ENCODE measurements at places on chromosomes 6 and 20.
A peak's percentile ranks its signal among the peaks of the same experiment; 100 is the strongest.

DNA sequence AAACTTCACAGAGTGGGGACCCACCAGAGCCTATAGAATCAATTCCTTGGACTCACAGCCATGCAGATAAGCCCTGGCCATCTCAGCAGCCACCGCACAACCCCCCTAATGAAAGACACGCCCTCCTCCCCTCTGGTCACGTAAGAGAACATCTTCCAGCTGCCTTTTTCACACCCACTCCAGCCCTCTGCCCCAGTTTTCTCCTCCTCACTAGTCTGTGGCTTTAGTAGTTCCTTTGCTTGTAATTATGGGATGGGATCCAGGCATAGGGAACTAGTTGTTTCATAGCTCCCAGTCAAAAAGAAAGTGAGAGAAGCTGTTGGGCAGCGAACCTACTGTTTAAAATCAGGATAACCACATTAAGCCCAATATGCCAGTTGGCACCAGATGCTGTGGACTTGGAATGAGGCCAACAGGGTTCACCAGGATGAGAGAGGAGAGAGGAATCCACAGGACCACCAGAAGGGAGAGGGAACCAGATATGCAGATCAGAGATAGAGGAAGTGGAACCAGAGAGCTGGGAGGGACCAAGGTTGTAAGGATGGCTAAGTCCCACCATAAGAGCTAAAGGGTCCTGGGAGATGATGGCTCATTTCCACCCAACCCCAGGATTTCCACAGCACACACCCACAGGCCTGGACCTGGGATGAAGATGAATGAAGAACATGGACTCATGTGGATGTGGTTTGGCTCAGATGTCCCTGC lies 9.0 kb upstream of the BTN3A1 start:
- peak; percentile 11 for DNase-seq

DNA sequence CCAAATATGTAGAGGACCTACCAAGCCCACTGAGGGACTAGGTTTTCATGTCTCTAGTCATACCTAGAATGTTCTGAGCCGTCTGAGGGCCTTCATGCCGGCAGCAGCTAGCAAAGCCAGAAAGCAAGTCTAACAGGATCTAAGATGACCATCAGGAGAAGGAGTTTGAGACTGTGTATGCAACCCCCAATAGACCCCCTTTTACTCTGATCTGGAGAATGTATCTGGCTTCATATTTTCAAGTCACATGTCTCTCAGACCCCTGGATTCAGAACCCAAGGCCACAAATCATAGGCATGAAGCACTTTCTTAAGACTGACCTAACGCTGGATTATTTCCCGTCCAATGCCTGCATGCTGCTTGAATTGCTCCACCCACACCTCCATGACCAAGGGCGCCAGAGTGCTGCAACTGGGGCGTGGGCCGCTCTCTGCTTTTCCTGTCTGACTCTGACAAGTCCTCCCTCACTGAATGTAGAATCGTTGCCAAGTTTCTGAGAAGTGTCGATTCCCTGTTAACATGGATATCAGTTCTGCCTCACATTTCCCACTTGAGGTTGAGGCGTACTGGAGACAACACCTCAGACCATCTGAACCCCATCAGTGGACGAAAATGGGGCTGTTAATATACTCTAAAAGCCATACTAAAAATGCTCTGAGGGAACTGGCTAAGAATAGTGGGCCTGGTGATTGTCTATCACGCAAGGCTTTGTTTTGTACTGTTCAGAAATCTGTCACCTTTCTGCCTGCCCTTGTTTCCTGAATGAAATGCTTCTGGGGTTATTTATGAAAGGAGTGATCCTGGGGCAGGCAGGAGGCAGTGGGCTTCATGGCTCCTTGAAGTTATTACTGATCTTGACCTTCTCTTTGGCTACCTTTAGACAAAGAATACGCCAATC lies 23.9 kb upstream of the ASXL1 start:
- peak; percentile 84 for DNase-seq

DNA sequence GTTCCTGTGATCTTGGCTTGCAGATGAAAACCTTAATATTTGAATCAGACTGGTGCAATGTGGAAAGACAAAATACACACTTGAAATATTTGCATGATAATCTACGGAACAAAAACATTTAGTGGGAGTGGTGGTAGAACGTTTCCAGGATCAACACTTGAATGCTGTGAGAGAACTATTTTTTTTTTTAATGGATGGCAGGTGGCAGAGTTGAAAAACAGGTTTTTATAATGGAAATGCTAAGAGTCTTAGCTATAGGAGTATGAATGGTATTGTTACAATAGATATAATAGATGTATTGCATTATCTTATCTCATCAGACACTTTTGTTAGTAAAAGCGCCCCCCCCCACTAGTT lies 49.2 kb downstream of the CDKAL1 start:
- DNase-seq: no peak

- DNase-seq: no peak
These were observed 127.8 kb upstream of the FOXA2 start for GRCh38 chr20:22711971-22712755.

DNA sequence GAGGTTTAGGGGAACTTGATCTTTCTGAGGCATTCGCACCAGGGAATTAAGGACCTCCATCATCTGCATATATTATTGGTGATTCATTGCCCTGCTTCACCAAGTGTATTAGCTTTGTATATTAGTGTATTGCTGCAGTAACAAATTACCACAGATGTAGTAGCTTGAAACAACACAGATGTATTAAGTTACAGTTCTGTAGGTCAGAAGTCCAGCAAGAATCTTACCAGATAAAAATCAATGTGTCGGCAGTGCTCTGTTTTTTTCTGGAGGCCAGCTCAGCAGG lies 65.8 kb downstream of the HMGN3 start:
- no peak for DNase-seq

- DNase-seq: peak; percentile 92
These were observed 121.0 kb downstream of the BCAS1 start for GRCh38 chr20:53949319-53949839.

GRCh38 chr20:48722737-48723191 lies 105.0 kb downstream of the PREX1 start:
- peak; percentile 62 for DNase-seq

DNA sequence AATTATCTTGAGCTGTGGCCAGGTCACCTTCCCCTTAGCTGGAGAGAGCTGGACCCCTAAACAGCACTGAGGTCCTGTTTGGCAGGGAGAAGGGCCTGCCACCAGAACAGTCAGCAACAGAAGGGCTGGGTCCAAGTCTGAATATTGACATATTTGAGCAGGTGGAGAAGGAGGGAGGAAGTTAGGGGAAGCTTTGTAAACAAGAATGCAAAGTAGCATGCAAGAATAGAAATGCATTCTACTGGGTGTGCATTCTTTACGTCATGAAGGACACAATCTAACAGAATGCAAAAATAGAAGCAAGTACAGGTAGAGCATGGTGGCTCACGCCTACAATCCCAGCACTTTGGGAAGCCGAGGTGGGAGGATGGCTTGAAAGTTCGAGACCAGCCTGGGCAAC lies 100.5 kb downstream of the QRSL1 start:
- no peak for DNase-seq

DNA sequence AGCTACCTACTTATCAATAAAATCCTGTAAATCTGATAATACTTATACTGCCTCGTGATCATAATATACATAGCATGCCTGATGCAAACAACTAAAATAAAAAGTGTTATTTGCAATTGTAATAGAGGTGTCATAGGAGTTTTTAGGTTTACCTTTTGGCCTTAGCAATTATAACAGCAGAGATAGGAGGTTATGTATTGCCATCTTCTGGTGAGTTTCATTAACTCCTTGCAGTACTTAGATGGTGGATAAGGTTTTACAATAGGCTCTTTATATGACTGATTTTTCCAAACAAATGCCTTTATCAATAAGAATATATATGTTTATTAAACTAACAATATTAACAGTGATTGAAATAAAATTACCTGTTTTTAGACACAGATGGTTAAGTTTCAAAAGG lies 27.8 kb upstream of the MYCT1 start:
- DNase-seq: peak; percentile 68

- DNase-seq: no peak
These were observed 122.9 kb downstream of the RNF144B start for GRCh38 chr6:18509871-18510643.

GRCh38 chr20:36441416-36441815 lies 99.9 kb upstream of the MYL9 start:
- DNase-seq: no peak

DNA sequence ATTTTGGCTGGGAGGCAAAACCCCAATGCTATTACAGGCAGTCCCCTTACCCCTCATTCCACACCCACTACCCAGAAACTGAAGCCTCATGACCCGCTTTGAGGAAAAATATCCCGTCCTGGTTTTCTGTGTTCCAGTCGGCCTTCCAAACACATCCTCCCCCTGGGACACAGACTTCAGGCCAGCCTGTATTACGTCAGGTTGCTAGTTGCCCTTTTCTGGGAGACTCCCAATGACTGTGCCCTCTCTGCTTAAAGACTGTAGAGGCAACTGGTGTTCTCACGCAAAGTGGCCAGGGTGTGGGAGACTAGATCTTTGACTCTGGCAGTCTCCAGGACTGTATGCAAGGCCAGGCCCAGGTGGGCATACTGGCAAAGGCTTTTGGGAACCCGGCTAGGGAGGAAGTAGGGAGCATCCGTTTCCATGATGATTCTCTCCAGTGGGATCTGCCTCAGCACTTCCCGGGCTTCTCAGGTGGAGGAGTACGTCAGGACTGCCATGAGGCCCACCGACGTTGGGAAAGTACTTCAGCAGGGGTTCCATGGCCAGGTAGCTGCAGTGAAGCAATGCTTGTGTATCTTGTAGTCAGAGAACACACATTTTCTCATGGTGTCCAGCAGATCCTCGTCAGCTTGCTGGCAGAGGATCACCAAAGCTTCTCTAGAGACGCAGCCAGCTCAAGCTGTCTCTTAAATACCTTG lies 34.9 kb downstream of the DYNLT1 start:
- no peak for DNase-seq

DNA sequence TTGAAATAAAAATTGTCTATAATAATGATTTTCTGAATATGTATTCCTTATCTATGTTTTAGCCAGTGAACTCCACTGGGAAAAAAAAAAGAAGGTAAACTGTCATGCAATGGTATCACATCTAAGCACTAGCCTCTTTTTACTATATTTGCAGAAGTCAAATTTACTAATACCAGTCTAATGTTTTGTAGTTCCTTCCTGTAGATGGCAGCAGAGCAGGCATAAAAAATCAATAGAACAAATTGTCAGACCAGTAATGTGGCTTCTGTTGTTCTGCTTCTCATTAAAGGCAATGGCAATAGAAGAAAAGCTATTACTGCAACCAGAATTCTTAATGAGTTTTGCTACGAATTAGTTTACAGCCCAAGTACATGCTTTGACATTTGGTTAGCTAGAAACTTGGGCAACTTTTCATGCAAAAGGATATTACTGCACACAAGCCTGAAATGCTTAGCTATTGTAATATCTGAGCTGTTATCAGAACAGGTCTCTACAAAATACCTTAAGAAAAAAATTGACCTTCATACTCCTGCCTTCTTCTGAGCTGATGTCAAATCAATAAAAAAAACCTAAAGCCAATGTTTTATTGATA lies 476.9 kb downstream of the KHDRBS2 start:
- DNase-seq: peak; percentile 13

DNA sequence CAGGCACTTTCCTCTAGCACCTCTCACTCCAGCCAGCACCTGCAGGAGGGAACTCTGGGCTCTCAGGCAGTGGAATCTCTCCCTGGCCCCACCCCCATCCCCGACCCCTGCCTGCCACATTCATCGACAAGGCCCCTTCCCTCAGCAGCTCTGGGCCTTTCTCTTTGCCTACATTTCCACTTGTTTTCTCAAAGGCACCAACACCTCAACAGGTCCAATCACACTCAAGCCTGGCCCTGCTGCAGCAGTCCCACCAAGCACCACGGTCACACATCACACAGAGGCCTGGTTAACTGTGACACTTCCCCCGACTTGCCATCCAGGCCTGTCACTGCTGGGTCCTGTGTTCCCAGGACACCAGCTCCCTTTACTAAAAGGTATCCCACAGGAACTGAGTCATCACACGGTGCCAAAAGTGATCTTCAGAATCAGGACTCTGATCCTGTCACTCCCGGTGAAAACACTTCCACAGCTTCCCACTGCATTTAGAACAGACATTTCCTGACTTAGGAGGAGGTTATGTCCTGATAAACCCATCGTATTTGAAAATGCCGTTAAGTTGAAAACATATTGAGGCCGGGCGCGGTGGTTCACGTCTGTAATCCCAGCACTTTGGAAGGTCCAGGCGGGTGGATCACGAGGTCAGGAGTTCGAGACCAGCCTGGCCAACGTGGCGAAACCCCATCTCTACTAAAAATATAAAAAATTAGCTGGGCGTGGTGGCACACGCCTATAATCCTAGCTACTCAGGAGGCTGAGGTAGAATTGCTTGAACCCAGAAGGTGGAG lies 54.9 kb downstream of the MYH7B start:
- no peak for DNase-seq

DNA sequence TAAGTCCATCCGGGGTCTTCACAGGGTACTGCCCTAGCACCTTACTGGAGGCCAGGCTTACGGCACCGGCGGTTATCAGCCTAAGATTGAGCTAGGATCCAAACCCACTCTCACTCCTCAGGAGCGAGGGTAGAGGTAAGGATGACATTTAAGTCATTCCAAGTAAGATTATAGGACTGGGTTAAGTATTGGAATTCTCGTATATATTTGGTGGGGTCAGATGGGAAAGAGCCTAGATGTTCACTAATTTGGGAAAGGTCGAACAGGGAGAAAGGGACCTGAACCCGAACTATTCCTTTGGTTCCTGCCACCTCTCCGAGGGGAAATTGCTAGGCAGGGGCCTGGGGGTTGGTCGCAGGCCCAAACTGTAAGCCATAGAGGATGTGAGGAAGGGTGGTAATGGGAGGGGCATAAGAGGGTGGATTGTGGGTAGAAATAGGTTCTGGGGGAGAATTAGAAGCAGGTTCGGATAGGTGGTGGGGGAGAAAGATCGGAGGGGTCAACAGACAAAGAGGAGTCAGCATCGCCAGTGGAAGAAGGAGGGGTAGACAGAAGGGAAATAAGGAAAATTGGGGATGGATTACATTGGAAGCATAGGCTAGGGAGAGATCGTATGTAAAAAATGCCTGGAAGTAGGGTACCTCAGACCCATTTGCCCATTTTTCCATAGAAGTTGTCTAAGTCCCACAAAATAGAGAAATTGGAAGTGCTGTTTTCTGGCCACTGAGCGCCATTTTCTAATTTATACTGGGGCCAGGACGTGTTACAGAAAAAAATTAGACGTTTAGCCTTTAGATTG lies 747.1 kb upstream of the ADGRB3 start:
- no peak for DNase-seq

GRCh38 chr20:57468523-57469417 lies 56.2 kb downstream of the CTCFL start:
- no peak for DNase-seq
